ENCODE measurements at places on chromosomes 7 and 10.

DNA sequence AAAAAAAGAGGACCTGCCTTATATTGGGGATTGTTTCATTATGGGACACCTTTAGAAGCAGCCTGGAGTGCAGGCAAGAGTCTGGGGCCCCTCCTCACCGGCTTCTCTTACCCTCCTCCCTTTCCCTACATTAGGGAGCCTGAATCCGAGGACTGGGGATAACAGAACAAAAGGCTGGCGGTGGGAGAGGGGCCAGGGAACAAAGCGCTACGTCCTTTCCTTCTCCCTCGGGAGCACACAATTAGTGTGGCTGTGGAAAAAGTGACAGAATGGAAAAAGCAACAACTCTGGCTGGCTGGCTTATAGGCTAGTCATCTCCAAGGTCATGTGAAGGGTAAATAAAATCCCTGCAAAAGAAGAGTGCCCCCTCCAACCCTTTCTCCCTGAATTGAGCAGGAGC is 74.7 kb downstream of the LSM5 start:
- DNase-seq, result no peak

DNA sequence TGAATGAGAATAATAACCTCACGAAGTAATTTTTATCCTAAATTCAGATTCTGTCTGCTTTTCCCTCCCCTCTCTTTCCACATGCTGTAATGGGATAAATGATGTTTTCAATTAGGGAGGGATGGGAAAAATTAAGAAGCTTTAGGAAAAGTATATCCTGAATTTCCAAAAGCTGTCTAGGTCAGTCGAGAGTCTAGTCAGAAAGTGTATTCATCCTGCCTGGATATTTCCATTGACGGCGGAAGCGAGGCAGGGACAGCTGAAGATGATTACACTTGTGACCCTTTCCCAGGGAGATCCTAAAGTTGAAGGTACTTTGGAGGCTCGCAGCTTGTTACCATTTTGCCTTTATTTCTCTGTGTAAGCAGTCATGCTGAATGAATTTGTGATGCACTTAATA is 204.1 kb downstream of the ZNF365 start:
- no peak for DNase-seq

DNA sequence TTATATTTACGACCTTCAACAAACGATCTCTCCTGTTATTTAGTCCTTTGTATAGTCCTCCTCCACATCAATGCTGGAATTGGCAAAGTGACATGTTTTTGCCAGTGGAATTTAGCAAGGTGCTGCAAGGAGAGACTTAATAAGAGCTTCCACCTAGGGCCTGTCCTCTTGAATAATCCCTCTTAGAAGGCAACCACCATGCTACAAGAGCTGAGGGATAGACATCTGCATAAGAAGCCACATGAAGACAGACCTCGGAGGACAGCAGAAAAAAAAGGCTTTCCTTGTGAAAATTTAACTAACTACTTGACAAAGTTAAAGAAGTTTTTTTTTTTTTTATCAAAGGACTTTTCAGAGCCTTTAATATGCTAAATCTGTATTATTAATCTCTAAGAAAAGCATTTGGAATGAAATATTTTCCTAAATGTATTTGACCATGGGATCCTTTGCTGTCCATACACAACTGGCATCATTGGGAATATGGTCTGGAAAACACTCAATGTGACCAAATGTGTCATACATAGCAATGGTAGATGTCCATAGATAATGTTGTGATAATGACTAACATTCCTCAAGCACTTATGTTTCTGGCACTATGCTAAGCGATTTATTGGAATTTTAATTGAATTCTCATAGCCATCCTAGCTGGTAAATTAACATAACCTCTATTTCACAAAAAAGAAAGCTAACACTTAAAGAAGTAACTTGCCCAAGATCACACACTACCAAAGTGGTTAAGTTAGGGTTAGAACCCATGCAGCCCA is 13.2 kb downstream of the HYCC1 start:
- DNase-seq, result no peak

- DNase-seq, result no peak
Observed at GRCh38 chr10:129958148-129958628, 5.9 kb downstream of the EBF3 start.

GRCh38 chr7:141302617-141303016 is 228.8 kb downstream of the TMEM178B start:
- DNase-seq, result no peak

GRCh38 chr10:121994429-121994941 is 5.5 kb downstream of the TACC2 start:
- DNase-seq, result no peak

GRCh38 chr7:23043441-23043840 is 29.5 kb upstream of the HYCC1 start:
- no peak for DNase-seq

Measured in brain microvascular endothelial cell (primary cell).